Glutamatergic neuron (in vitro differentiated cells): ENCODE measurements at places on chromosomes 7 and 10. TPM values are rescaled to one million over a fixed set of nuclear protein-coding genes. Genes with fewer than 3 reads are reported as not detected.

DNA sequence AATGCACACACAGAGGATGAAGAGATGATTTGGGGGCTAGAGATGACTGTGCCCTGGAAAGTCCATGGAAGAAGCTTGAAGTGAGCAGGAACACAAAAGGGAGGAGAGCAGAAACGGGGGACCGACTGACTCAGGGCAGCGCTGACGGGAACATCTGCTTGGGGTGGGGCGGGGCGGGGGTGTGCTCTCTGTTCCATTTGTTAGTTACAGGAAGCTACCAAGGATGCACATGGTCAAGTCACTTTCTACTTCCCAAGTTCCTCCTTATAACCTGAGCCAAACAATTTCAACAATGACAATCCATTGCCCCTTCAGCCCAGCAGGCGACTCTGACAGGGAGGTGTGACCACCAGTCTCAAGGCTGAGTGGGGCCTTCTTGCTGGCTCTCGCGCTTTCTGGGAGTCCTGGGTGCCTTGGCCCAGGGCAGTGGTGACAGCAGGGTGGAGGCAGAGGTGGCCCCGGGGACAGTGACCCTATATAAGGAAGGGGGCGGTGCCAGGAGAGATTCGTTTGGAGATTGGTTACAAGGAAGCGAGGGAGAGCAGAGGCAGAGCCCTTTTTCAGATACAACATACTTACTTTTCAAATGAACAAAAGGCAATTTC, 39.6 kb downstream of the CLEC2L start:
- H3K27me3 ChIP-seq = peaks cover 4% of the 10 kb centered on the region
- no peak overlapping the region for H3K4me3 ChIP-seq
- no peak for DNase-seq
- peaks cover 8% of the 10 kb centered on the region for H3K36me3 ChIP-seq
- H3K27ac ChIP-seq = no peak overlapping the region
- H3K4me1 ChIP-seq = peaks cover 2% of the 10 kb centered on the region

Gene ADAMTS14
- total RNA-seq = 29.8 TPM

GRCh38 chr10:49200854-49201253, 12.7 kb upstream of the TMEM273 start:
- no peak overlapping the region for H3K4me3 ChIP-seq
- no peaks in the 10 kb centered on the region for H3K27me3 ChIP-seq
- no peak for DNase-seq
- H3K4me1 ChIP-seq = no peaks in the 10 kb centered on the region

DNA sequence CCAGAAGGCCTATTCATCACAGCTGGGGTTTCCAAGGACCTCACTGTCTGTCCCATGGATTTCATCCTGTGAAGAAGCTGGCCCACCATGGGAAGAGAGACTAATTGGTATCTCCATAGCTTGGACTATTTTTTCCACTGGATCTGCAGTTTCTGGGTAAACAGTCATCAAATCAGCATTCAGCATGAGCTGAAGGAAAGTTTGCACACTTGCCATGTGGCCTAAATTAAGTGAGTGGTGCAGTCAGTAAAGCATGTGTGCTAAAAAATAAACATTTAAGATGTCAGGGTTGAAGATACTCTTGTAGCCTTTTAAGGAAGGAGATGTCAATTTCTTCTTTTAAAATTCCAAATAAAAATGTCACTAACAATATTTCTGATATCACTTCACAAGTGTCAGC, 381.1 kb upstream of the ZMIZ1 start:
- no peak overlapping the region for H3K4me3 ChIP-seq
- DNase-seq = no peak
- peaks cover 21% of the 10 kb centered on the region for H3K4me1 ChIP-seq
- no peak overlapping the region for H3K27ac ChIP-seq

DNA sequence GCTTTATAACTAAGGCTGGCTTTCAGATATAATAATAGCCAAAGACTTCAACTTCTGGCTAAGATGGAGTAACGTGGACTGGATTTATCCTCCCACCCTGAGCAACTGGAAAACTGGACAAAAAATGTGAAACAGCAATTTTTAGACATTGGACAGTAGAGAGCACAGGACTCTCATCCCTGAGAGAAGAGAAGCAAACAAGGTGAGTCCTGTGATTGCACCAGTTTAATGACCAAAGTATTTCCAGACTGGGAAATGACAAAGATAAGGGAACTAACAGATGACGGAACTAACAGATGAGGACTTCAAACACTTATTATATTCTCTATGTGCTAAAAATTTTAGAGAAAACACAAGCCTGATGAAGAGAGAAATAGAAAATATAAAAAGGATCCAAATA, 175.7 kb upstream of the SLC25A13 start:
- DNase-seq = no peak
- no peaks in the 10 kb centered on the region for H3K27me3 ChIP-seq
- H3K27ac ChIP-seq = no peak overlapping the region
- H3K4me1 ChIP-seq = no peaks in the 10 kb centered on the region
- H3K36me3 ChIP-seq = no peaks in the 10 kb centered on the region

- DNase-seq = no peak
- H3K27me3 ChIP-seq = no peaks in the 10 kb centered on the region
- H3K36me3 ChIP-seq = peaks cover 4% of the 10 kb centered on the region
- no peak overlapping the region for H3K27ac ChIP-seq
- no peak overlapping the region for H3K4me3 ChIP-seq
Observed at GRCh38 chr7:129925416-129926002, 27.3 kb downstream of the UBE2H start.
